ENCODE measurements at places on chromosomes 5 and 9. TPM values are rescaled to one million over a fixed set of nuclear protein-coding genes. Genes with fewer than 3 reads are reported as not detected.

SLC6A7 gene
- total RNA-seq: 11.3 TPM

RASGRF2 gene
- 21.2 TPM for total RNA-seq

ABO gene
- 0.28 TPM for total RNA-seq

F12 gene
- 3.2 TPM for total RNA-seq

SLC46A2 gene
- 0.11 TPM for total RNA-seq

PCDHGA7 gene
- 6.1 TPM for total RNA-seq

SLC28A3 gene
- 0.59 TPM for total RNA-seq

PCDHB2 gene
- 5.8 TPM for total RNA-seq

PLAC8L1 gene
- not detected for total RNA-seq

TMEM141 gene
- total RNA-seq: 38.9 TPM

ANGPTL2 gene
- 22.1 TPM for total RNA-seq

B4GALT1 gene
- total RNA-seq: 10.7 TPM

CDH6 gene
- 39.8 TPM for total RNA-seq

ATP10B gene
- 3.6 TPM for total RNA-seq

C5orf63 gene
- 8.5 TPM for total RNA-seq

C1QTNF2 gene
- 6.2 TPM for total RNA-seq

LAMC3 gene
- total RNA-seq: 14.4 TPM

WHRN gene
- 8.9 TPM for total RNA-seq

CEL gene
- total RNA-seq: 0.30 TPM

BTNL9 gene
- total RNA-seq: 3.6 TPM

ANKRD55 gene
- 14.0 TPM for total RNA-seq

PRDM9 gene
- total RNA-seq: not detected

STPG3 gene
- not detected for total RNA-seq

FYB1 gene
- total RNA-seq: 18.6 TPM

FBN2 gene
- total RNA-seq: 99.7 TPM

IL12B gene
- not detected for total RNA-seq

RLN1 gene
- total RNA-seq: 0.33 TPM

SLC6A19 gene
- 0.10 TPM for total RNA-seq

FAM151B gene
- 15.5 TPM for total RNA-seq

CARD9 gene
- 2.4 TPM for total RNA-seq

LTC4S gene
- 6.2 TPM for total RNA-seq

CDC14B gene
- total RNA-seq: 19.9 TPM

CEP72 gene
- total RNA-seq: 3.5 TPM

C8G gene
- not detected for total RNA-seq

FBXL7 gene
- 21.2 TPM for total RNA-seq

PHYHD1 gene
- 29.9 TPM for total RNA-seq

PLPPR1 gene
- 35.9 TPM for total RNA-seq

OSMR gene
- 13.7 TPM for total RNA-seq

ZNG1C gene
- 27.5 TPM for total RNA-seq

ERAP2 gene
- total RNA-seq: 3.5 TPM

GEMIN5 gene
- 20.8 TPM for total RNA-seq

IFNK gene
- not detected for total RNA-seq

ZCCHC9 gene
- 29.3 TPM for total RNA-seq

SLC1A1 gene
- total RNA-seq: 47.2 TPM

TERT gene
- 0.50 TPM for total RNA-seq

DMRT2 gene
- 2.0 TPM for total RNA-seq

SCGB3A1 gene
- not detected for total RNA-seq

GABBR2 gene
- total RNA-seq: 67.7 TPM

MAMDC2 gene
- 8.2 TPM for total RNA-seq

SPDL1 gene
- total RNA-seq: 24.0 TPM

HAPLN1 gene
- total RNA-seq: 28.4 TPM

SPATA31E1 gene
- 0.06 TPM for total RNA-seq

DDX46 gene
- 39.4 TPM for total RNA-seq
